WERI-Rb-1 (cell line): ENCODE measurements at places on chromosomes 3 and 15.

- no peak for DNase-seq
Measured at GRCh38 chr3:123609063-123609462, 24.2 kb upstream of the HACD2 start.

GRCh38 chr3:116339441-116340028 lies 105.8 kb downstream of the LSAMP start:
- DNase-seq, result no peak

DNA sequence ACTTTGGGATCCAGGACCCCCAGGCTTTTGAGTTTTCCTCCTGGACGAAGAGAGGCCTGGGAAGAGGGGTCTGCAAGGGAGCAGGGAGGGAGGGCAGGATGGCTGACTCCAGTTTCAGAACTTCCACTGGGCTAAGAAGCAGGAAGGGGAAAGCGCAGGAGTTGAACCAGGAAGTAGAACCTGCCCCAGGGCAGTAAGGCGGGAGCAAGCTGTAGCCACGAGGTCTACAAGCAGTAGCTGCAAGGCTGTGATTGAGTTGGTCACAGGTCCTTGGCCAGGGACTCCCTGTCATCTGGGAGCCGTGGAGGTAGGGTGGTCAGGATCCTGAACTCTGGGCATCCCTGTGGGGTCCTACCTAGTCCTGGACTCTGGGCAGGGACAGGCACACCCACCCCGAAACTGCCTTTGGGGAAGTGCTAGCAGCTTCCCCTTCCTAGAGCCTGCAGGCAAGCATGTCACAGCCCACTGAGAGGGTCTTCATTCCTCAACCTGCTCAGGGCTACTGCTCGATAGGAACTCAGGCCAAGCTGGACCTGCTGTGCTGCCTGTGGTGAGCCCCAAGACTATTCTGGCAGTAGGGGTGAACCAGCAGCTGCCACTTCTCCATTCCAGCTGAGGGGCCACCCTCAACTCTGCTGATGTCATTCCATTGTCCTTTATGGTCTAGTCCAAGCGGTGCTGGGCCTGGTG lies 5.8 kb upstream of the GNAI2 start:
- no peak for DNase-seq

GRCh38 chr3:64341296-64341695 lies 116.0 kb upstream of the PRICKLE2 start:
- DNase-seq, result no peak

DNA sequence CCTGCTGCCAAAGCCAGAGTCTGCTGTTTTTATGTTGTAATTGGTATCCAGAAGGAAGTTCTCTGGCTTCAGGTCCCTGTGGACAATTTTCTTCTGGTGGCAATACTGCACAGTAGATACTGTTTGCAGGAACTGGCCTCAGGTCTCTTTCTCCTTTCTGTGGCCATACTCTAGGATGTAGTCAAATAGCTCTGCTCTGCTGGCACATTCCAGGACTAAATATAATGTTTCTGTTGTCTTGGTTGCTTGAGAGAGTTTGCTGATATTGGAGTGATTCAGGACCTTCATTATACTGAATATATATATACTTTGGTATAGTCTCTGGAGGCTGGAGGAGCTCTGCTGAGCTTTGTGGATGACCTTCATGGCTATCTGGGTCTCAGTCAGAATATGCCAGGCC lies 23.1 kb downstream of the RAB7A start:
- no peak for DNase-seq

DNA sequence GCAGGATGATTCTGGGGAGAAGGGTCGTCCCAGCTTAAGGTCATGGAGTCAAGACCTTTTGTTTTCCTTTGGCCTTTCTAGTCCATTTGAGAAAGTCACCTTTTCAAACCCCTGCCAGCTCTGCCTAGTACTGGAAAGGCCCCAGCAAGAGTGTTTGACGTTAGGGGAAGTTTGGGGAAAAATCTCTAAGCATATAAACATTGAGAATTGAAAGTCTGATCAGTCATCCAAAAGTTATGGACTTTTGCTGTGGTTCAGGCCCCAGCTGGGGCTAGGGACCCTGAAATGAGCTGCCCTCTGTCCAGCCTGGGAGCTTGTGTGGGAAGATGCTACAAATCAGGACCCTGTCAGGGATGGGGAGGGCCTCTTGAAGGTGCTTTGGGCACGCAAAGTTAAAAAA lies 21.6 kb downstream of the SLC6A6 start:
- no peak for DNase-seq

DNA sequence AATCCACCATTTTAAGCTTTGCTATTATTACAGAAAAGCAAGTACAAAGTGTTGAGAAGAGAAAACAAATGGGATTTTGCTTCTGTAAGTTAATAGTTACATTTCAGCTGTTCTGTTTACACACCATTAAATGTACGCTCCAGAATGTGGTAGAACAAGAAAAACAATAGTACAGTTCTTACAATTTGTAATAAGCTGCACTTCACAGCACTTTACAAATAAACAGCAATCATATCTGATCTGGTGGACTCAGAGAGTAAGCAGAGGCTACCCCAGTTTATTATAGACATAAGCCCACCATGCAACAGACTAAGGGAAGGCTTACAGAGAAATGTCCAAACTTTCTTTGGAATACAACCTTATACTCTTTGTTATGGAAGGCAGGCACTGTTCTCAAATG lies 126.4 kb downstream of the OXSM start:
- DNase-seq, result no peak

- no peak for DNase-seq
Measured at GRCh38 chr3:52057812-52058495, 1.6 kb upstream of the DUSP7 start.
